ENCODE measurements at places on chromosomes 7 and 10.
A peak's percentile ranks its signal among the peaks of the same experiment; 100 is the strongest.

GRCh38 chr7:131231381-131232220, 96.1 kb upstream of the MKLN1 start:
- peak; percentile 82 for DNase-seq

- DNase-seq: no peak
Observed at GRCh38 chr10:100043796-100044195, 34.0 kb upstream of the DNMBP start.

DNA sequence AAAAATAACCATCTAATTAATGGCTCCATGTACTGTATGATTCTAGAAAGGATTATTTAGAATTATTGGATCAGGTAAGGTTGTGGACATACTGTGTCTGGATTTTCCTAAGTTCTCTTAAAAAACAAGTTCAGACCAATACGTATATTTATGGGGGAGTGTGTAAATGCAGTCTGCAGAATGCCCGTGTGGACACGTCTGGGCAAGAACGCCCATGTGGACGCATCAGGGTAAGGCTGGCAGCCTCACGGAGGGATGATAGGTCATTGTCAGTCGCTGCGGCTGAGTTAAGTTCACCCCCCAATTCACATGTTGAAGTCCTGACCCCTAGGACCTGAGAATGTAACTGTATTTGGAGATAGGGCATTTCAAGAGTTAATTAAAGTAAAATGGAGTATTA, 160.0 kb upstream of the SHH start:
- no peak for DNase-seq

DNA sequence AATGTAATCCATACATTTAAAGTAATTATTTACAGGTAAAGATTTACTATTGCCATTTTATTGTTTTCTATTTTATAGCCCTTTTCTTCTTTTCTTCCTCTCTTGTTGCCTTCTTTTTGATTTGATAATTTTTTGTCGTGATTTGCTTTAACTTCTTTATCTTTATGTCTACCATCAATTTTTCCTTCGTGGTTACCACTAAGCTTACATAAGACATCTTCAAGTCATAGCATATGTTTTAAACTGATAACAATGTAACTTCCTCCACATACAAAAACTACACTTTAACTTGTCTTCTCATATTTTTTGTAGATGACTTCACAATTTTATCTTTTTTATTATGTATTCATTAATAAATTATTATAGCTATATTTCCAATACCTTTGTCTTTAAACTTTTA, 316.6 kb downstream of the PLXDC2 start:
- DNase-seq: no peak

GRCh38 chr10:112307358-112308124, 24.3 kb downstream of the TECTB start:
- DNase-seq: peak; percentile 57

GRCh38 chr7:156238366-156239133, 402.0 kb upstream of the RNF32 start:
- DNase-seq: no peak

DNA sequence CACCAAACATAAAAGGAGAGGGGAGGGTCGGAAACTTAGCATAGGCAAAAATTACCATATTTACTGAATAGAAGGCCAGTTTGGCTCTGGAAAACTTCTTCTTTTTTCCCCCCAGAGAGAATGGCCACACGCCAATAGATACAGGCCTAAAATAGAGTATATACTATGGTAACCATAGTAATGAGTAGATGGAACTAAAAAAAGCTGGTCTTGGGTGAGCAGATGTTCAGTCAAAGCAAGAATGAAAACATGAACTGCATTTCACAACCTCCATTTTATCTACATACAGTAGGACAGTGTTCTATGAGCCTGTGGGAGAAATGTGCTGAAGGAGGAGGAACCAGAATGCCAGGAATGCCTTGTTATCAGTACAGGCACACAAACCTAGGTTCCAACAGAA, 141.7 kb upstream of the SEMA3A start:
- DNase-seq: no peak

GRCh38 chr10:33772370-33773252, 438.1 kb upstream of the NRP1 start:
- DNase-seq: no peak

DNA sequence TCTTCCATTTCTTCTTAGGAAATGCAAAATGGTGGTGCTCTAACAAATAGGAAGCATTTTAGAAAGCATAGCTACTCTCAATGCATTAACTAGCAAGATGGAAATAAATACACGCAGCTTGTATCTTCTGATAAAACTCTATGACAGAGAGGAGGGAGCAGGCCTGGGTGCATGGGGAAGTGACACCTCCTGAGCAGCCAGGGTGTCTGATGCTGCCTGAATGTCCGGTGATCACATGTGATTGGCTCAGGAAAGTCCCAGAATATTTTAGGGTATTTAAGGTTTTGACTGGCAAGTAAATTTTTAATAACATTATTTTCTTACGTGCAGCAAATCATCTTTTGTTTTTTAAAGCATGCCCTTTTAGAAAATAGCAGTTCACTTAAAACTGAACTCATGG, 261.0 kb upstream of the KLF6 start:
- DNase-seq: no peak

- DNase-seq: no peak
Observed at GRCh38 chr7:30434140-30434799, 44.3 kb downstream of the NOD1 start.

DNA sequence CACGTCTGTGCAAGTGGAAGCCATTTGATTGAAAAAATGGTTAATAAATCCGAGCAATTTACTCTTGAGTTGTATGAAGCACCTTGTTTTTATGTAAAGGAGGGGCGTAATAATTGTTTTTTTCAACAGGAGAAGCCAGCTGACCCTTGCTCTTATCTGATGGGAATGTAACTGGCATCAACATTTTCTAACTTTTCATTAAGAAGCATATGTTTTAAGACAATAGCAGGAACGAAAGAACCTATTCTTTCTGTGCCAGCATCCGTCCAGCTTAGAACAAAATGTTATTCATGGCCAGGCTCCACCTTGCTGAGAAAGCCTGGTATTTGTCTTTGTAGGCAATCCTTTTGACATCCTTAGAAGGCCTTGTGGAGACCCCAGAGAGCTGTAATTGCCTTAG, 22.2 kb upstream of the AFAP1L2 start:
- no peak for DNase-seq

DNA sequence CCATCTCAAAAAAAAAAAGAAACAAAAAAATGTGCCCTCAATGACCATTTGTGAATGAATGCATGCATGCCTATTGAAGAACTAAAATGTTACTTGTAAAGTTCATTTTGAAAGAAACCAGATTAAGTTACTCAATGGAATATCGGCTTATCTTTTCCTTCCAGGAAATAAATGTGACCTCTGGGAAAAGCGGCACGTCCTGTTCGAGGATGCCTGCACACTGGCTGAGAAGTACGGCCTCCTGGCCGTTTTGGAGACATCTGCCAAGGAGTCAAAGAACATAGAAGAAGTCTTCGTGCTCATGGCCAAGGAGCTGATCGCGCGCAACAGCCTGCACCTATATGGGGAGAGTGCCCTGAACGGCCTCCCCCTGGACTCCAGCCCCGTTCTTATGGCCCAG, 21.9 kb downstream of the RAB19 start:
- no peak for DNase-seq

DNA sequence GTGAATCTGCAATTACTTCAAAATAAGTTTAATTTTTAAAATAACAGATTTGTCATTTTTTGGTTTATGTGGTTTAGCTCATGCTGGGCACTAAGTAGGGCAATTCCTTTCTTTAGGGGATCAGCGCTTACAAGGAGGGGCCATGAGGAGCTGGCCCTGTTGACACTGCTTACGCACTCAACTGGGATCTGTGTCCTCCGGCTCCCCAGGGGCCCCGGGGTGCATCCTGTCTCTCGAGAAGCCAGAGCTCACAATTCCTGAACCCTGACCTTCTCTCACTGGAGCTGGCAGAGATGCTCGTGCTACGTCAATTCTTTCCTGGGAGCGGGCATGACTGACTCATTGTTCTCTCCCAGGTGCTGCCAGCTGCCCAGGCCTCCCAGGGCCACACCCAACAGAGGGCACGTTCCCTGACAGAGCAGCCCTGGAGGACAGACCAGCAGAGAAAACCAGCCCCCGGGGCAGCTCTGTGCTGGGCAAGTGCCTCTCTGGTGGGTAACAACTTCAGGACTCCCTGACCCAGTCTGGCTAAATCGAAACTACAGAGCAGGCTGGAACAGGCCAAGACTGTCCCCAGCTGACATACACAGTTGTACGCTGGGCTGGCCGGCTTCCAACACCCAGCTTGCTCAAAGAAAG, 36.8 kb downstream of the CTBP2 start:
- no peak for DNase-seq

DNA sequence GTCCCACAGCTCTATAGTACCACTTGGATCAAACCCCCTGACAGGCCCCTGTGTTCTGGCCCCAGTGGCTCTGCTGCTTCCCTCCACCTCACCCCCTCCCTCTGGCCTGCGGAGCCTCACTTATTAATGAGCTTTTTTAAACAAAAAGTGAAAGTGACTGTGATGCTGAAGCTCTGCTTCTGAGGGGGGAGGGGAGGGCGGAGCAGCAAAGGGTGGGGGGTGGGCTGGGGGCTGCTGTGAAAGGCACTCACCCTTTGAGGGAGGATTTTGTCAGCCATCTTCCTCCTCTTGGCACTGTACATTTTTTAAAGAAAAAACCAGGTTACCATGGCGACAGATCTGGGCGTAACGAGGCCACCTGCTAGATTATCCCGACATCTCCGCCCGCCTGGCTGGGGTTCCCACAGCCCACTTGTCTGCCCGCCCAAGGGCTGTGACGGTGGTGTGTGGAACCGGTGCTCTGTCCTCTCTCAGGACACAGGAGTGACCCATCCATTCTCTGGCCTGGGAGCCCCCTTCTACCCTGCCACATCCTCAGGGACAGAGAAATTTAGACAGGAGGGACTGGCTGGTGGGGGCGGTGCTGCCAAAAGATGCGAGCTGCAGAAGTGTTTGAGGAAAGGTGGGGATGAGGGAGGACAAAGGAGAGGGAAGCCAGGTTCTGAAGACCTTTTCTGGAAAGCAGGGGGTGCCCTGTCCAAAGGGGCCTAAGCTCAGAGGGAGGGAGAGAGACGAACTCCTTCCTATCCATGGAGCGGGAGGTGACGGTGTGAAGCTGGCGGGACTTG, 4.9 kb downstream of the SMARCD3 start:
- DNase-seq: peak; percentile 83

DNA sequence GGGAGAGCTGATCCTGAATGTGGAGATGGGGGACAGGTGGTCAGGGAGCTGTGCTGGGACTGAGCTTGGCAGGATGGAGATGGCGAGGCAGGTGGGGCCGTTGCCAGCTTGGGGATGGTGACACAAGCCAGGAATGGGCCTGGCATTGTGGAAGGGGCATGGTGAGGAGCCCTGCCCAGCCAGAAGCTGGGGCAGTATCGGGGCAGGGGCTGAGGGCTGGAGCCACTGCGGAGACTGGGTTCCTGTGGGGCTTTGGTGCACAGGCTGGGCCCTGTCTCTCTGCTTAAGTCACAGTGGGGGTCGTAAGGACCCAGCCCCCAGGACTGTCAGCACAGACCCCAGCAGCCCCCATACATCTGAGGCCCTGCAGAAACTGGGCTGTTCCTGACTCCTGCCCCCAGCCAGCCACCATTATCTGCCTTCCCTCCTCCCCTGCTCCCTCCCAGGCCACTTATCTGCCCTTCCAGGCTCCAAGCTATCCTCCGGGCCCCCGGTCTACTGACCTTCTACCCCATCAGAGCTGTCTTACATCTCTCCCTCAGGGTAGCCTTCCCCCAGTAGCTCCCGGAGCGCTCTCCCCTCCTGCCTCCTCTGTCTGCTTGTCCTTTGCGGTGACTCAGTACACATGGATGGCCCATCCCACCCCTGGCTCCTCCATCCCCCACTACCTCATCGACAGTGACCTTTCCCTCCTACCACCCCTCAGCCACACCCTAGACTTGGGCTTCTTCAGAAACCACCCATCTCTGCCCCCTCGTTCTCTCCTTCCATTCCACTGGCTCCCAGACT, 44.2 kb downstream of the PPIF start:
- DNase-seq: no peak

- DNase-seq: no peak
Observed at GRCh38 chr10:48745662-48746245, 61.1 kb downstream of the WDFY4 start.

DNA sequence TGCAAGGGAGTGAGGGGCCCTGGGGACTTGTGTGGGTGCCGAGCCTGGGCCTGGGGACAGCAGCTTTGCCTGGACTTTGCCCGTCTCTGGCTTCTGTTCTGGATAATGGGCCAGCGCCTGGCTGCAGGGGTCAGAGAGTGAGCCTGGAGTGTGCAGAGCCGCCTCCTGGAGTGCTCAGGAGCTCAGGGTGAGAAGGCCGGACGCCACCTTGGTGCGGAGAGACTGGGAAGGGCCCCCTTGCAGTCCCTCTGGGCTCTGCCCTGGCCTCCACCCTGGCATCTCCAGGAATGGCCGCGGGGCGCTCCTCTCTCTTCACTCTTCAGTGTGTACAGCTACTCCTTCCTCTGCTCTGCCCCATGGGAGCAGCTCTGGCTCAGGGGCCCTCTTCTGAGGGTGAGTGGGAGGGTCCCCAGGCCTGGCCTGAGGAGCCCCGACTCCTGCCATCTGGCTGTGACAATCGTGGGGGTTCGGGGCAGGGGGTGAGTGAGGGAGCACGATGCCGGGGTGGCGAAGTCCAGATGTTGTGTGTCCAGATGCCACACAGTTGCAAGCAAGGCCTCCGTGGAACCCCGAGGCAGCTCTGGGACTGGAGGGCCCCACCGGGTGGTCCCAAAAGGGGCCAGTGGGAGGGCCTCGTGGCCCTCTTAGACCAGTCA, 187.1 kb downstream of the DNAJB6 start:
- no peak for DNase-seq

- no peak for DNase-seq
Observed at GRCh38 chr10:28280652-28281051, 22.2 kb downstream of the MPP7 start.

GRCh38 chr10:124172181-124172916, 79.0 kb upstream of the CHST15 start:
- DNase-seq: no peak

DNA sequence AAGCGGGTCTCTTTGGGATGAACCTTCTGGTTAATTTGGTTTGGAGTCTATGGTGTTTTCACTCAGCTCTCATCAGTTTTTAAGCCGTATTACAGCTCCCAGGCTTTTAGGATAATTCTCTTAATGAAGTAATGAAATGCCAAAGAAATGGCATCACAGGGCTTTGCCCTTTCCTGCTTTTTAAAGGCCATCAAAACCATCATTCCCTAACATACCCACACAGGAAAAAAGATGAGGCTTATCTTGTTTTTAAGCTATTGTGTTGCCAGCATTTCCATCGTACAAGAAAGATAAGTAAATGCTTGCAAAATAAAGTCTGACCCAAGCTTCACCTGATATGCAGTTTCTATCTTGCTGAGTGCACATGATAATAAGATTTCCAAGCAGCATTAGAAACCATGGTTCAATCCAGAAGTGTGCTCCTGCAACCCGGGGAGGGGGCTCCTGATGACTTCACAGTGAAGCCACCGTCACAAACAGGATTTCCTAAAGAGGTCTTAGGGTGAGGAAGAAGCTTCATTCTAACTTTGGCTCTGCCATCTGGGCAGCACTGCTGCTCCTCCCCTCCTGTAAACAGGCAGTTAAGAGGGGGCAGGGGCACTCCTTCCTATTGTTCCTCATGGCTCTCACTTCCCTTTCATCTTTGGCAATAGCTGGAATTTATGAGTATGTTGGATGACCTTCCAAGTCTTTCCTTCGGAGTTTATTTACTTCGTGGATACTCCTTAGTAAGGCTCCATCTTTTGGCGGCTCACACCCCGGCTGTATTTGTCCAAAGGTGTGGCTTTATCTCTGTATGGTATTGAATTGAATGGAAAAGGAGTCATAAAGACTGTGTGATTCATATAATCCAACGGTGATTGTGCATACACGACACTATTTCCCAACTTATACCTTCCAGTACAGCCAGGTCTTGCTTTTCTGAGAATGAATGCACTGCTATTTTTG, 55.2 kb upstream of the FAM133B start:
- no peak for DNase-seq

Measured in natural killer cell (primary cell).